Activated CD4-positive, alpha-beta T cell treated with anti-CD3 and anti-CD28 coated beads for 1 hour (primary cell): ENCODE measurements at places on chromosomes 4 and X.

DNA sequence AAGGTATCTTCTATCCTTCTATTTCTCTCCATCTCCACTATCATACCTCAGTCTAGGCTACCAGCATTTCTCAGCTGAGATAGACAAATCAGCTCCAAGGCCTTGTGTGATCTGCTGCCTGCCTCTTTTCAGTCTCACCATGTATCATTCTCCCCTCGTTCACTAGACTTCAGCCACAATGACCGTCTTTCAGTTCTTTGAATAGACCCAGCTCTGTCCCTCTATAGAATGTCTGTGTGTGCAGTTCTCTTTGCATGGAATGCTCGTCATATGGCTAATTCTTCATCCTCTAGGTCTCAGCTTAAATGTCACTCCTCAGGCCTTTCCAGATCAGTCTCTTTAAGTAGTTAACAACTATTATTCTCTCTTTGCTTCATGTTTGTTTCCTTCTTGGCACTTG, 6.5 kb downstream of the IGBP1 start:
- no peak for DNase-seq

DNA sequence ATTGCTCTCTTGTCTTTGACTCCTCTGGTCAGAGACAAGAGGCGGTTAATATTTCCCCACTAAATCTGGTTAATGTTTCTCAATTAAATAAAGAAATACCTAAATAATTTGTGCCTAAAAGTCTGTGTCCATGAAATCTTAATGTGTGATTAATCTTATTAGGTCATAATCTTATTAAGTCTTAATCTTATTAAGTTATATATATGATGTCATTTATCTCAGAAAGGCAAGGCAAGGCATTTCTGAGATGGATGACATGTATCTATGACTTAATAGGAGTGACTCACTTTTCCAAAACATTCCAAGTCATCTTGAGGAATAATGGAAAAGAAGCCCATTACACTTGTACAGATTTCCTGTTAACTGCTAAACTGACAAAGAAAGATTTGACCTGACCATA, 74.7 kb downstream of the TRAM1L1 start:
- no peak for DNase-seq

DNA sequence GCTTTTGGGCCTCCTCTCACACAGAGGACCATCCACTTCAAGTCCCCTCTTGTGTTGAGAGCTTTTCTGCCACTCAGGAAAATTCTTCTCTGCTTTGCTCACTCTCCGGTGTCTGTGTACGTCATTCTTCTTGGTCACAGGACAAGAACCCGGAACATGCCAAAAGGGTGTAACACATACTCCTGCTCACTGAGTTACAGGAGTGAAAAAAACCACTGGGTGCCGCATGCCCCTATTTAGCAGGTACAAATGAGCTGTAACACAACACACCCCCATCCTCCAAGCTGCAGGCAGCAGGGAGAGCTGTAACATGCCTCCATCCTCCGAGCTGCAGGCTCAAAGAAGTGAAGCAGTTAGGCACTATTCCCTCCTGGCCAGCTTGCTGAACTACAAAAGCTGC, 13.0 kb upstream of the CXCL2 start:
- DNase-seq = no peak

DNA sequence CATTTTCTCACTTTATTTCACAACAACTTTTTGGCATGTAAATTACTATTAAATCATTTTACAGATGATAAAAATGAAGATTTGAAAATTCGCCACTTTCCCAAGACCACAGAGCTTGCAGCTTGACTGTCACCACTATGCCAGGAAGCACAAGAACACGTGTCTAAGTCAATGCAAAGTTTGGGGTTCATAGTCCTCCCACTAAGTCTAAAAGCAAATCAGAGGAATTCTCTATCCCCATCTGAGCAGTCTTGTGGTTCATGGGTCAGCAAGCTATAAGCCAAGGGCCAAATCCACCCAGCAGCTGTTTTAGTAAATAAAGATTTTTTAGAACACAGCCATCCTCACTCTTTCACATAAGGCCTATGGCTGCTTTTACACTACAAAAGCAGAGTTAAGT, 833.3 kb upstream of the INTU start:
- DNase-seq = no peak

GRCh38 chrX:18017411-18017810, 156.3 kb upstream of the RAI2 start:
- no peak for DNase-seq

GRCh38 chrX:76420237-76420636, 7.3 kb upstream of the MAGEE1 start:
- no peak for DNase-seq

GRCh38 chrX:153578200-153578835, 20.6 kb downstream of the CCNQ start:
- no peak for DNase-seq

GRCh38 chr4:189355590-189355989, 585.1 kb upstream of the FRG1 start:
- DNase-seq = no peak

DNA sequence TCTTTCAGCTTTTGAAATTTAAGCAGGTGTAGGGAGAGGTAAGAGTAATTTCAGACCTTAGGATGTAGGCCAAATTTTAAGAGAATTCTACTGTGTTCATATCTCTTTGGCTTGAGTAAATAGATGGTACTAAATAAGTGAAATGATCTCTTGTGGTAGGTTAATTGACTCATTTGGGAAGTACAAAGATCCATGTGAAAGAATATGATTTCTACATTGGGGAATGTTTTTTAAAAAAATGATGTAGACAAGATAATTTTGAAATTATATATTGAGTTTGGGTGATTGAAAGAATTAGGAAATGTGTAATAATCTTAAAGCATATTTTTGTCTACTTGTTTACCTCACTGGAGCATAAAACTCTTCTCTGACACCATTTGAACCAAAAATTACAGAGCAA, 35.6 kb downstream of the RAPGEF2 start:
- DNase-seq = no peak

DNA sequence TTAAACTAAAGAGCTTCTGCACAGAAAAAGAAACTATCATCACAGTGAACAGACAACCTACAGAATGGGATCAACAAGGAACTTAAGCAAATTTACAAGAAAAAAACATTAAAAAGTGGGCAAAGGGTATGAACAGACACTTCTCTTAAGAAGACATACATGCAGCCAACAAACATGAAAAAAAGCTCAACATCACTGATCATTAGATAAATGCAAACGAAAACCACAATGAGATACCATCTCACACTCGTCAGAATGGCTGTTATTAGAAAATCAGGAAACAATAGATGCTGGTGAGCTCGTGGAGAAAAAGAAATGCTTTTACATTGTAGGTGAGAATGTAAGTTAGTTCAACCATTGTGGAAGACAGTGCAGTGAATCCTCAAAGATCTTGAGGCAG, 27.8 kb downstream of the PAPSS1 start:
- no peak for DNase-seq

- DNase-seq = no peak
Observed at GRCh38 chr4:52704661-52705060, 45.6 kb upstream of the USP46 start.

DNA sequence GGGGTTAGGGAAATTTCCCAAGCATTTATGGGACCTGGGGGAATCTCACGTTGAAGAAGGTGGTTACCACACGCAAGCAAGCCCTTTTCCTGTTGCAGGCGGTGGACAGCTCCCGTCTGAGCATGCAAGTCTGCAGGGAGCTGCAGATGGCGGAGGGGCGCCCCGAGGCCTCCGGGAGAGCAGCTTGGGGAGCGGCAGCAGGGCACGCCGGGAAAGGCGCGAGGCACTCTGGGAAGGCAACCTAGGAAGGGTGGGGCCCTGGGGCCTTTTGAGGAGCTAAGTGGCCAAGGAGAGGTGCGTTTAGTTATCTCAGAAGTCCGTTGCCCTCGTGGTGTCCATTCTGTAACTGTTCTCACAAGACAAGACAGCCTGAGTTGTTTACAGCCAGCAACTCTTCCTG, 57.0 kb upstream of the SLC25A4 start:
- no peak for DNase-seq

GRCh38 chr4:152590179-152591031, 54.5 kb upstream of the FBXW7 start:
- DNase-seq = no peak

GRCh38 chr4:185638093-185638492, 102.8 kb upstream of the PDLIM3 start:
- no peak for DNase-seq

DNA sequence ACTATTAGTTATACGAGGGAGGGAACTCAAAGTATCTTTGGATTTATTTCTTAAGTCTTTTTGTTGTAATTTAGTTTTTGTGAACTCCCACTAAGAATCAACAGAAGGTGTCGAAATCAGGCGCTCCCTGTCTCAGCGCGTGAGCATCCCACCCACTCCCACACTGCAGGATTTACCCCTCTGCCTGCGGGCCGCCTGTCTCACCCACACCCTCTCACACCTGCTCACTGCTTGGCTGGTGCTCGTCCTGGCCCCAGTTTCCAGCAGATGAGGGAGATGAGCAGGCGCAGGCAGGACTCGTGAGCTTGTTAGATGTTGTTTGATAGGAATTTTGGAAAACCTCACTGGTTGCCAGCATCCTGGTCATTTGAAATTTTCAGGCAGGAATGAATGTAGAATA, 20.8 kb upstream of the HGFAC start:
- no peak for DNase-seq

DNA sequence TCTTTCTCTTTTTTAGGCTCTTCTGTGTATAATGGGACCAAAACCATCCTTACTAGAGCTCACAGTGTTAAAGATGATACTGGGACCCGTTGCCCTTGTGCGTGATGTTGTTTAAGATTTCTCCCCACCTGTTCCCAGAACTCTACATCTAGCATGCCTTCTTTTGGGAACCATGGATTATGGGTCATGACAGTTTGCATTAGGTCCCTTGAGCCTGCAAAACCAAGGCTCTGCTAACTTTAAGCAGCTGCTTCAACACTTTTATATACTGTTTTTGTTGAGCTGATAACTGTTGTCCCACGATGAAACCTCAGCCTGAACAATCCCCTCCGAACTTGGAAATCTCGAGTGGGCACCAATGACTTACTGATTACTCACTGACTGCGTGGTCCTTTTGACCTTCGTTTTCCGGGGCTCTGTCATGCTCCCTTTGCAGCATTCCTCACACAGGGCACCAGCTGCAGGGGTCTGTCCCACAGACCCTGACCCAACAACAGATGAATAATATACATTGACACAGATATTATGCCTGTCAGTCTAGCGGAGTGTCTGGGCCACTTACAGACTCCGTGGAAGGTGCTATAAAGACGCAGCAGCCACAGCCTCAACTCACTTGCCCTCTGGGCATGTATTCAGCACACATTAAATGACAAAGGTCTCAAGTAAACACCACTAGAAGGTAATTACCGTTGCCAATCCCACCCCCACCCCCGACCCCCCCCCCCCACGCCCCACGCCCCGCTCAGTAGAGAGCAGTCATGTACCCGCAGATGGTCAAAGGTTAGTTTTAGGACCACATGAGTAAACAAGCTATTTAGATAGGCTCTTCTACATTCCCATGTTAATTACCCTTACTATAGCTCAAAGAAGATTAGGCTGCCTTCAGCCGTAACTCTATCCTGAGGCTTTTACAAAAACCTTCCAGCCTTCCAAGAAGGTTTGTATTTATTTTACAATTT, 162.0 kb upstream of the WDFY3 start:
- DNase-seq = no peak

- no peak for DNase-seq
Observed at GRCh38 chrX:108417257-108417656, 21.0 kb downstream of the COL4A6 start.

DNA sequence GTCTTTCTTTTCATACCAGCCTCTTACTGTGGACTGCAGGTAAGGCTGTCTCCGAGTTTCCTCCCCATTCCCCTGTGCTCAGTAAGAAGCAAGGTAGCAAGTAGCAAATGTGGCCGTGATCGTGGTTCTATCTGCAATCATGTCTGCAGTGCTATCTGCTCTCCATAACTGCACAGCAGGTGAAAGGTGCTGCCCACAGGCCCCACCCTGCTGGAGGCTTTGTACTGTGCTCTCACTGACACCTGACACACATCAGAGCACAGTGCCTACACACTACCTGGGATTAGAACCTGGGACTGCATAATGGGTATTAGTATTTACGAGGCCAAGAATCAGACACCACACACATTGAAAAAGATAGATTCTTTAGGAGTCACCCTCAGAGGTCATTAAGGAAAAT, 15.3 kb downstream of the PGRMC1 start:
- no peak for DNase-seq

- no peak for DNase-seq
Observed at GRCh38 chrX:41490446-41490845, 43.3 kb downstream of the NYX start.

DNA sequence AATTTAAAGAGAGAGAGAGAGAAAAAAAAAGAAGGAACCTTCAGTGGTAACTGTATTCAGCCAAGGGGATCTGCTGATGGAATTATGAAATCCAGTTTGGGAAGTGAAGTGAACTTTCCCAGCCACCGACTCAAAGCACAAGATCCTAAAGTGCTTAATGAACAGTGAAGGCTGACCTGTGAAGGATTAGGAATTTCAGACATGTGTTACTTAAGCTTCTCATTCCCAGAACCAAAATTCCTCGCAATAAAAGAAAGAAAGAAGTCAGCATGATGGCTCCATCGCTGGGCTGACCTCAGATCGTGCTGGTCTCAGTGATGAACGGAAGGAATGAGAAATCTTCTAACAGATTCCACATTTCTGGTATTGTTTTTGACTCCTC, 135.2 kb downstream of the ARSF start:
- no peak for DNase-seq

DNA sequence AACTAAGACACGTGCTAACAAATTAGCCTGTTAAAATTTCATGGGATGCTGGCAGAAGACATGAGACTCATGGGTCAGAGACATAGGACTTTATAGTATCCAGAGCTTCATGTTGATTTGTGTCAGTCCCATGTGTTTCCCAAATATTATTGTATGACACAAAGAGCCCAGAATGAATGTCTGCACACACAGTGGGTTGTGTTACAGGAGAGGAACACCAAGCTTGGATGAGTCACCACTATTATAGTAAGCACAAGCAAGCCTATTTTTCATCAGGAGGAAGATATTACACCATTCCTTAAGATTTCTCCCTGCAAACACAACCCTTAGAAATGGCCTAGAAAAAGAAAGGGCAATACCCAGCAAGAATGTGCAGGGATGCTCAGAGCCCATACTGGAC, 15.4 kb downstream of the BBS12 start:
- DNase-seq = no peak

- no peak for DNase-seq
Observed at GRCh38 chr4:74335341-74336021, 27.2 kb downstream of the EPGN start.

DNA sequence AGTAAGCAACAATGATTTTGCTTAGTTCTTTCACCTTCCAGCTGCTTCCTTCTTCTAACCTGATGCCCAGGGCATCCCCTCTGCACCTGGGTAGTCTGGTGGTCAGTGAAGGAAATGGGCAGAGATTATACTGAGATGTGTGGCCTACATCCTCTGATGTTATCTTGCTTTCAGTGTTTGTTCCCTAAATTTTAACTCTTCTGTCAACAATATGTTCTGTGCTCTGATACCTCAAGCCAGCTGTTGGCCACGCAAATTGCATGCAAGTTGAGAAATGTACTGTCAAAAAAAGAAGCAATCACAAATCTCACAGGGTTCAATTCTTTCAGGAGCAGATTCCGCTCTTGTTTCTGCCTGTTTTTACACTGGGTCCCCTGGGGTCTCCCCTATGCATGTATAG, 73.8 kb downstream of the FBXW7 start:
- DNase-seq = no peak

GRCh38 chrX:27132862-27133261, 330.3 kb downstream of the PPP4R3C start:
- DNase-seq = no peak

GRCh38 chrX:126719208-126719607, 100.3 kb upstream of the PRR32 start:
- DNase-seq = no peak

- no peak for DNase-seq
Observed at GRCh38 chrX:56397636-56398035, 165.5 kb downstream of the KLF8 start.
